Cortex of kidney (tissue), 1 donor: ENCODE measurements at places on chromosomes 3 and 15.

GRCh38 chr3:11445883-11446282 lies 173.7 kb downstream of the ATG7 start:
- DNase-seq, result no peak

DNA sequence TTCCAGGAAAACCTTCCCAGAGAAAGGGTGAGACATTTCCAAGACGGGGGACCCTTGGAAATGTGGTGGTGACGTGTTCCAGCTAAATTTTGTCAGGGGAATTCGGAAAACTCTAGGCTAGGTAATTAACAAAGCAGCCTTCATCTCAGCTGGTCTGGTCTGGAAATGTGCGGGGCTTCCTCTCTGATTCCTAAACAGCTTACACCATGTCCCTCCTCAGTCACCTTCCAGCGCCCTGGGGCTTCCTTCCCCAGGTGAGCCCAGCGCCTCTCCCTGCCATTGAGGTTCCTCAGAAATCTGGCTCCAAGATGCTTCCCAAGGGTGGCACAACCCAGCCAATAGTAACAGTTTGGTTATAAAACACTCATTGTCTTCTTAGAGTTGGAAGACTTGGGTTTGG lies 571 bp downstream of the ACAD9 start:
- no peak for DNase-seq

DNA sequence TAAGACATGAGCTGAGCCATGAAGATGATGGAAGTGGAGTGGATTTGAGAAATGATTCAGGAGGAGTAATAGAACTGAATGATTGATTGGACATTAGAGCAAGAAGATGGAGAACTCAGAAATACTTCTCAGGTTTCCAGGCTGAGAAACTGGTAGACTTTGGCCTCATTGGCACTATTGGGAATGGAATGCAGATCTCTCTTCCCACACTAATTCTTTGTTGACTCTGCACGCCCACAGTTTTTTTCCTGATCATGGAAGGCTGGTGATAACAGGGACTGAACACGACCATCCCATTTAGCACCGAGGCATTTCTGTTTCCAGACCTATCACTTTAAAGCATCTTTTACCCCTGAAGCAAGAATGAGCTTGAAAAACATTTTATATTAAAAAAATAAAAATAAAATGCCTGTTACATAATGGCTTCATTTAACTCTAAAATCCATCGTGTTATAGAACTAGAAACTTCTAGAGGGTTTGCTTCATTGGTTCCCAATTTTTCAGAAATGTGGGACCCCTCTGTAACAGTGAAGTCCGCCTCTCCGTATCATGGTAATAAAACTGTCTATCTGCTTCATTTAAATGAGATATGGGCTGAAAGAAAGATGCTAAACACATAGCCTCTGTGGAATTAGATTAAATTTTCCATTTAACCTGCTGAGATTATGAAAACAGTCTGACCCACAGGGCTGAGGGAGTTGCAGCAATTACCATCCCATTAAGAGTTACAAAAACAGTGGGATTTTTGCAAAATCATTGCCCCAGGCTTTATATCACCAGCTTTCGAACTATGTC lies 562.0 kb upstream of the CFAP20DC start:
- no peak for DNase-seq

GRCh38 chr15:33262306-33262705 lies 48.5 kb upstream of the RYR3 start:
- DNase-seq, result no peak

DNA sequence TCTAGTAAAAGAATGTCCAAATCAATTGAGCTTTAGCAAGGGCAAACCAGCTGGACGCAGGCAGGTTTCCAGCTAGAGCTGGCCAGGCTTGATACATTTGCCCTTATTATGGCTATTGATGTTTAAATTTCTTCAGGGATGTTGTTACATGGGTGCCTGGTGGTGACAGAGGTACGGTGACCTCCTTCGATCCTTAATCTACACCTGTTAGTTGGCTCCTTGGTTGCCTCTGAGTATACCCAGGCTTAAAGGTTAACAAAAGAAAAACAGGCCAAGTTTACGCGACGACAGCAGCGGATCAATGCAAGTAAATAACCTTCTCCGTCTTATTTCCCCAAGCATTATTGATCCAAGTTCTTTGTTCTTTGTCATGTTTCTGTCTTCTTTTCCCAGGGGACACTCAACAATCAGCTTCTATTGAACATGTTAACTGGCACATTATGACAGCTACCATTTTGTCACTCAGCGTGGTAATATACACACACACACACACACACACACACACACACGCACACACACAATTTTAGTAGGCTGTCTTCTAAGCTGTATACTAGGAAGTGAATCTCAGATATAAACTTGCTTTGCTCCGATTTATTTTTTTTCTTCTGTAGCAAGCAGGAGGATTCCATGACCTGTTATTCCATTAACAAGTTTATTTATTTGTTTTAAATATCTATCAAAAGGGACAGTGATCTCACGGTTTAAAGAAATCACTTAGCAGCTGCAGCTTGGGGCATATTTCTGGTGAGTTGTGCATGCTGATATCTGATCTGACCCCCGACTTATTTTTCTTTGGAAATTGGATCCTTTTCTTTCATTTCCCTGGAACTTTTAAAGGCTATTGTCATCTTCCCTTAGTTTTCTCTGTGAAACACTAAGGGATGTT lies 844.7 kb downstream of the MCTP2 start:
- DNase-seq, result no peak

DNA sequence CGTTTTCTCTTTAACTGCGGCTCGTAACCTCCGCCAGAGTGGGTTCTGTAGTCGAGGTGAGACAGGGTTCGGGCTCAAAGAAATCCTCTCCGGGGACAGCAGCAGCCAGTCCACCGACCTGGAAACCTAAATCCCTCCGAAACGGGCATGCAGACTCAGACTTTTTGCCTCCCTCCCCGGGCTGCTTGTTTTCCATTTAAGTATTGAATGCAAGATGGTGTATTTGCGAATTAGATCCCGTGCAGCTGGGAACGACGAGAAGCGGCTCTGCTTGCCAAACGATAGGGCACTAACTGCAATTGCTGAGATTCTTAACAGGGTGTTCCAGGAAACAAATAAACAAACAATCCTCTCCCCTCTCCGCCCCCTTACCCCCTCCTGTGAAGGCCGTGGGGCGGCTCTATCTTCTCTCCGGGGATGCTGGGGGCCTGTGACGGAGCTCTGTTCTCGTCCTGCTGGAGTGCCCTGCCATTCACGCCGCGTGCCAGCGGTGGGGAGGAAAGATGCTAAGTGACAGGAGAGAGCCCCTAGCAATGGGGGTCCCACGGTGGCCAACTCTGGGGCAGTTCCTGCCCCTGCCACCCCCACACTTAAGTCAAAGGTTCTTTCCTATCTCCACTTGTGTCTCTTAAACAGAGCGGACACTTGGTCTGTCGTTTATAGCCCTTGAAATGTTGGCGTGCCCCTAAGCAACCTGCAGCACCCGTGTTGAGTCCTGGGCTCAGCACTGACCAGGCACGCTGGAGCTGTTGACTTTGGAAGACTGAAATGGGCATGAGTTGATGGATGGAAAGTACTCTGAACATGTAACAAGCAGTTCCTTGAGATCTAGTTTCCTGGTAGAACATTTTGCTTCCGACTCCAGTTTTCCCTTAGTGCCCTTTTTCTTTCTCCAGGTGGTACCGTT lies 1.3 kb upstream of the ETV5 start:
- no peak for DNase-seq

DNA sequence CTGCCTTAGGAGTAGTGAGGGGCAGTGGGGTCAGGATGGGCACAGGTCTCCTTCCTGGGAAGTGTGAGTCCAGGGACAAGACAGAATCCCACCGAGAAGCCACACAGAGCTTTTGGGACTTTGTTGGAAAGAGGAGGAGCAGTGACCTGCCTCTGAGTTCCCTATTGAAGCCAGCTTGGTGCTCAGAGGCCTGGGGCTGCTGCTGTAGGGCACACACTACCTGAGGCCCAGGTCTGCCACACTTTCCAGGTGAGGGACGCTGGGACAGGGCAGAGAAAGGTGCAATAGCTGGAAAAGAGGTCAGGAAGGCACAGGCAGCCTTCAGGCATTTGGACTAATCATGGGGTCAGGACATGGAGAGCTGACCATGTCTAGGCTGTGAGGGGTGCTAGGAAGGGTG lies 67.7 kb downstream of the SCN5A start:
- no peak for DNase-seq

DNA sequence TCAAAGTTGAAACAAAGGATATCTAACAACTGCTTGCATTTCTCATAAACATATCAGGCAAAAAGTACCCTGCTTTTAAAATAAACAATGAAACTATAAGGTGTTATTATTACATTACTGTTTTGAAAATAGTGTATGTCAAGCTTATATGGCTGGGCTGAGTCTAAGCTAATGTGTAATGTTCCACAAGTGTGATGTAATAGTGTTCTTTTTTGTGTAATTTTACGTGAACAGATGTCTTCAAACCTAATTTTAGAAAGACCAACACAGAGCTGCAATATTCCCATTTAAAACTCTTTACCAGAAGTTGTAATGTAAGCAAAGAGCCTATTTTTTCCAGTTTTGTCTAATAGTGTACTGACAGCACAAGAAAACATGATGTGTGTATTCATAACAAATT lies 34.0 kb downstream of the MINDY2 start:
- DNase-seq, result no peak

GRCh38 chr3:146091397-146091796 lies 69.6 kb downstream of the PLOD2 start:
- no peak for DNase-seq

- no peak for DNase-seq
These were observed 579 bp upstream of the PLAAT1 start for GRCh38 chr3:193240436-193240849.

DNA sequence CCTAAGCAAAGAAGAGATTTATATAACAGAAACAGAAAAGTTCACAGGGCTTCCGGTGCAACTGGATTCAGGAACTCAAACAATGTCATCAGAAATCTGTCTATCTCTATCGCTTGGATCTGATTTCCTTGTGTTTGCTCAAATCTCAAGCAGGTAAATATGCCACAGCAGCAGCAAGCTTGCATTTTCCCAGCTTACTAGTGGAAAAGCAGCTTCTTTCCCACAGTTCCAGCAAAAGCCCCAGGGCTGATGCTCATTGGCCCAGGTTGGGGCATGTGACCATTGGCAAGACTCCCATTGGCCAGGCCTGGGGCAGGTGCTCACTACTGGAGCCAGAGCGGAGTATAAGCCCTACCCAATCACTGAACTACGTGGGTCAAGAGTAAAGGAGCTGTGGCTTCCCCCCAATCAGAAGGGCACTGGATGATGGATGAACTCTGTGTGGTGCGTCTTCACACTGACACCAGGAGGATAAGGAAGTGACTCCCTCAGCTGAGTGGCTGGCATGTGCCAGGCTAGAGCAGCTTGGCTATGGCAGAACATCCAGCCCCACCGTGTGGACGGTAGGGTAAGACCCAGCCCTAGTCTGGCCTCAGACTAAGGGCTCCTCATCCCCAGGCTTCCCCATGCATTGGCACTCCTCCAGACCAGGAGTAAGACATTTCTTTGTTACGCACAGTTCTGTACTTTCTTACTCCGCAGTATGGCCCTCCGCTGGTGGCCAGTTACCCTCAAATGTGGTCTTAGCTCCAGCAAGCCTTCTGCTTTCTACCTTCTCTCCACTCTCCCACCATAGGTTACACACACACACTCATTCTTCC lies 13.1 kb upstream of the VIPR1 start:
- no peak for DNase-seq

DNA sequence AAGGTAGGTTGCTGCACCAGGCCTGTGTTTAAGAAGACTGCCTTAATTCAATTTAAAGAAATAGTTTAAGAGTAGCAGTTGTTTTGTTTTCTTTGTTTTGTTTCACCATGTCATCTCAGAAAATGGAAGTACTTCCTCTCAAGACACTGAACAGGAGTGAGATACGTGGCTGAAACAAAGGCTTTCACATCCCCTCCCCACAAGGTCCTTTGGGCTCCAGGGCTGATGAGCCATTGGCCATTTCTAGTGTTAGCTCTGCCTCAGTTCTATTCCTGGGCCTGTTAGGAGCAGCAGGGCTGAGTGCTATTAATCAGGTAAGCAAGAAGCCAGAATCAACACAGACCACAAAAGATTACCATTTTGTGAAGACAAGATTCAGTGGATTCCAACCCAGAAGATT lies 132.8 kb downstream of the KCNAB1 start:
- DNase-seq, result no peak

- DNase-seq, result no peak
These were observed at the start of gene TIMP4 for GRCh38 chr3:12158387-12159226. TIMP4 (minus strand) TSS chr3:12158912; CDS start chr3:12158840, 72 bp downstream.
